CMK (cell line): ENCODE measurements at places on chromosomes 6 and 20.

DNA sequence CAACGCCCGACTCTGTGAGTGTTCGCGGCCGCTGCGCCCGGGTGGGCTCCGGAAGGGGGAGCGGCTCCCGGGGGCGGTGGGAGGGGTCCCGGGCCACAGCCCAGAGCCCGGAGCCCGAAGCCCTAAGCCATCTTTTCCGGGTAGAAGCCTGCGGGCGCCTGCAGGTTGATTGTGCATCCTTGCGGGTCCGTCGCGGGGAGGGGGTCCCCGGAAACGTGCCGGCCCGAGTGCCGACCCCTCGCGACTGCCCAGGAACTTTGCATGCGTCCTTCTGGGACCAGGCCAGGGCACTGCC lies 413 bp downstream of the PTPRA start:
- DNase-seq = peak; percentile 60

GRCh38 chr6:20876561-20876960 lies 342.3 kb downstream of the CDKAL1 start:
- DNase-seq = no peak

DNA sequence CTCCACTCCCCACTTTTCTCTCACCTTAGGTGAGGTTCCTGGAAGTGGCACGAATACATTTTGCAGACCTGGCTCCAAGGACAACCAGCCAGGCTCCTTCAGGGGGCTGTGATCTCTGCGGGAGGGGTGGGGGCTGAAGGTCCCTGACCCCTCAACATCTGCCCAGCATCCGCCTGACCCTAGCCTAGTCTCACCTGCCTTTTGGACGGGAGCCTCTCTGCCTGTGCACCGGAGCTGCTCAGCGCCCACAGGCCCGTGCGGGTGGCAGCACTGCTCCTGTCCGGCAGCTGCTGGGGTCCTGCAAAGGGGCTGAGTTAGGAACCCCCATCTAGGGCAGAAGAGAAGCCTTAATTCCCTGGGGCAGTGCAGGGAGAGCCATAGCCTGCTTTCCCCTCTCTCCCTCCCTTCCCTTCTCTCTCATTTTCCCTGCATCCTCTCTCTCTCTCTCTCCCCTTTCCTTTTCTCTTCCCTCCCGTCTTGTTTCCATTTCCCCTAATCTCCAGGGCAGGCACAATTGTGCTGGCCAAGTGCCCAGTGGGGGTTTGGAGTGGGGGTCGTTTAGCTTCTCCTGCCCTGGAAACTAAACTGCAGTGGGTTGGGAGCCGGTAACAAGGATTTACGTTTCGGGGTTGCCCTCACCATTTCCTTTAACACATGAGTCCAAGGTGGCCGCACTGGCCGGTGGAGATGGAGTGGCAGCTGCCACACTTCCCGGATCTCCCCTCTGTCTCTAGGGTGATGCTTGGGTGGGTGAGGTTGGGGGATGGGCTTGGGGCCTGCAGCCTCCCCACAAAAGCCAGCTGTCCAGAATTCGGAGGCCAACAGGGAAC lies 54.1 kb downstream of the CTCFL start:
- no peak for DNase-seq

DNA sequence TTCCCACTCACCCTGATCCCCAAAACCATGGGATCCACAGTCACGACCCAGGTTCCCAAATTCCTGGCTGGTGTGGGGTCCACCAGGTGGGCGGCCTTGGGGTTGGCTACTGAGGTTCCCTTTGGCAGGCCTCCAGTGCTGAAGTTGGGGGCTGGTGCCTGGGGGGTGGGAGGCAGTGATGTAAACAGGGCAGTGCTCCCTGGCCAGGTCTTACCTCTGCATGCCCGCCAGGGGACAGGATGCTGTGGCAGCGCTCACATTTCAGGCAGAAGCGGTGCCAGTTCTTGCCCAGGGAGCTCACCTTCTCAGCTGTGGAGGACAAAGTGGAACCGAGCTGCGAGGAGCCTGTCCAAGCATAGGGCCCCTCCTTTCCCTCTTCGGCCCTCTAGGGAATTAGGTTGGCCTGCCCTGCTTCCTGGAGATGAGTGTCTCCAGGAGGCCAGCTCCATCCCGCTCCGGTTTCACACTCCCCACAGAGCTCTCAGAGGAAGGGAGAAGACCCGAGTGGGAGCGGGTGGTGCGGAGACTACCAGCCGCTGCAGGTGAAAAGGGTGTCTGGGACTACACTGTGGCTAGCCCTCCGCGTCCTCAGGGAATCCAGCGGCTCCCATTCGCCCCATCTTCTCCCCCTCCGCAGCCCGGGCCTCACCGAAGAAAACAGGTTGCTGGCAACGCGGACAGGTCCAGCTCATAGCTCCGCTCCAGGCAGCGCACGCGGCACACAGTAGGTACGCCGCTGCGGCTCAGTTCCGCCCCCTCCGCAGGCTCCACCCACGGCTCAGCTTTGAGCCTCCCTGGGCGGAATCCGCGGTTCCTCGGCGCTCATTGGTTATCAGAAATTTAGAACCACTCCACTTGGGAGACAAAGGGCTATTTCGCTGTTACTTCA lies at the start of gene CRIP3:
TSS of gene CRIP3 (minus strand) at position 726 of the 889 bp plus-strand sequence. CDS start at position 692, 34 bp downstream.
- no peak for DNase-seq

DNA sequence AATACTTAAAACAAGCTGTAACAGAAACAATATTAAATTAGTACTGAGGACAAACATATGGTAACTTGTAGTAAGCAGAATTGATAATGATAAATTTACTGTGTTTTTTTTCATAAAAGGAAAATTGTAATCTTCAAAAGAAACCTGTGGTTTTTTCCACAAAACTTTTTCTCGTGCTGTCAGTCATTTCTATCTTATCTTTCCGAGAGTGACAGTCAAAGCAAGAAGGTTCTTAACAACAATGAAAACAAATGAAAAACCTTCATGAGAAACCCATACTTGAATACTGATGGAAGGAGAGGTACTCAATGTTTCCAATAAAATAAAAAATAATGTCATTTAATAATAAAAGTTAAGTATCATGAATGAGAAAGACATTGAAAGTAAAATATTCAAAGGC lies 174.0 kb downstream of the TBC1D32 start:
- DNase-seq = no peak

GRCh38 chr6:6330407-6330806 lies 9.9 kb upstream of the F13A1 start:
- DNase-seq = no peak

DNA sequence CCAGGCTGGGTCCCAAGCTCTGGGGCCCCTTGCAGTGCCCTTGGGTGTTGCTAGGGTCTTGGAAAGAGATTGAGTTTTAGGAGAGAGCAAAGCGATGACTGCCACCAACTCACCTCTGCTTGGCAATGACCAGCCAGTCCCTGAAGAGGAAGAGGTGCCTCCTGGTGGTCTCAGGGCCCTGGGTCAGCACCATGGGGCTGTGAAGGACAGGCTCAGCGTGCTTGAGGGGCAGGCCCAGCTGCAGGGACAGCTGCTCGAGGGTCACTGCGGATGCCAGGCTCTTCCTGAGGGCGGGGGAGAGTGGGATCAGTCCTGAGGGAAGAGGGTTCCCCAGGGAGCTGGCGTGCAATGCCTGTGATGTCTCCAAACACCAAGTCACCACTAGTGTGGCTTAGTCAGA lies 50.8 kb upstream of the TAGAP start:
- no peak for DNase-seq

DNA sequence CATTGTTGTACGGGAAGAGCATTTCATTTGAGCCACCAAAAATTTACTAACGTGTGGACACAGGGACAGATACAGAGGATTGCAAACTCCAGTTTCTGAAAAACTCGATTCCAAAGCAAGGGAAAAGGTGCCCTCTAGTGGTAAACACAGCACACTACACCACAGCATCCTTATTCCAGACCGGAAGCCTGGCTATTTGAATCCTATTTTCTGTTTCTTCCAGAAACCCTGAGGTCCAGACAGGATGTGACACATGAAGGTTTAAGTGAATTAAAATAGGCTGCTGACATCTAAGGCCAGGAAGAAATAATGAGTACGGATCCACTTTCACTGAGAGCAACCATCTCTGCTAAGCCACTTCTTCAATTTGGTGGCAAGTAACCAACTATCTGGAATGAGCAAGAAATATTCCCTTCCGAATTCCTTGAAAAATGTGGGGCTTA lies 31.8 kb upstream of the GMPR start:
- no peak for DNase-seq

GRCh38 chr20:53013847-53014246 lies 41.7 kb downstream of the TSHZ2 start:
- DNase-seq = no peak

GRCh38 chr6:159104931-159105330 lies 60.1 kb upstream of the TAGAP start:
- DNase-seq = no peak
